Keratinocyte (primary cell): ENCODE measurements at places on chromosomes 5 and 9. TPM values are rescaled to one million over a fixed set of nuclear protein-coding genes. Genes with fewer than 3 reads are reported as not detected.
A peak's percentile ranks its signal among the peaks of the same experiment; 100 is the strongest.

GRCh38 chr9:99490729-99491128 lies 268.6 kb downstream of the SEC61B start:
- no peak for DNase-seq

DNA sequence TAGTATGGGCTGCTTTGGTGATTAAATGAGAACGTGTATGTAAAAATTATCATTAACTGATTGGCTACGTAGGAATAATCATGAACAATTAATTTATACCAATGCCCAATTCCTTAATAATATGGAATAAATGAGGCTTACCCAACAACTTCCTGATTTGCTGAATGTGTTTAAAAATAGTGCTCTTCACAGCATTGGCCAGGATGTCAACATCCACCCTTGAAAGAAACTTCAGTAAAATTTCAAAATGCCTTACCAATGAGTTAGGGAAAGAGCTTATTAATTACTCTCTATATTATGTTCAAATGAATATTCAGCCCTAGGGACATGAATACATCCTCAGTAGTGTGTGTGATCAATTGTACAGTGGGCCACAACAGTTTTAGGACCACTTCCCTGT lies 401.4 kb downstream of the PSAT1 start:
- no peak for DNase-seq

- DNase-seq = no peak
Measured at GRCh38 chr5:96962540-96962991, 26.7 kb downstream of the LNPEP start.

DNA sequence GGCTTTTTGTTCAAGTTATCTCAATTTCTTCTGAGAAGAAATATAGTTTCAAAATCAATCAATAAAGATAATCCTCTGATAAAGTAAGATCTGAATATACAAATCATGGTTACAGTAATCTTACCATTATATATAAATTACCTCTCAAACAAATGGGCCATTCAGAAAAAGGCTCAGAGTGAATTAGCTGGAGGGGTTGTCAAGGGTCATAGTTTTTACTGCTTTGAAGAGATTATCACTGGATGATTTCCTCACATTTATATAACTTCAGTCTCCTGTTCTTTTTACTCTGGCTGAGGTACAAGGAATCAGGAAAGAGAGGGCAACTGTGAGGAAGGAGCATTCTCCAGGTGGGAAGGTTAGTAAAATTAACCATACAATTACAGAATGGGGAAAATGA lies 148.6 kb upstream of the ELL2 start:
- DNase-seq = no peak

- DNase-seq = no peak
Measured at GRCh38 chr5:121273833-121274433, 577.7 kb upstream of the FTMT start.

DNA sequence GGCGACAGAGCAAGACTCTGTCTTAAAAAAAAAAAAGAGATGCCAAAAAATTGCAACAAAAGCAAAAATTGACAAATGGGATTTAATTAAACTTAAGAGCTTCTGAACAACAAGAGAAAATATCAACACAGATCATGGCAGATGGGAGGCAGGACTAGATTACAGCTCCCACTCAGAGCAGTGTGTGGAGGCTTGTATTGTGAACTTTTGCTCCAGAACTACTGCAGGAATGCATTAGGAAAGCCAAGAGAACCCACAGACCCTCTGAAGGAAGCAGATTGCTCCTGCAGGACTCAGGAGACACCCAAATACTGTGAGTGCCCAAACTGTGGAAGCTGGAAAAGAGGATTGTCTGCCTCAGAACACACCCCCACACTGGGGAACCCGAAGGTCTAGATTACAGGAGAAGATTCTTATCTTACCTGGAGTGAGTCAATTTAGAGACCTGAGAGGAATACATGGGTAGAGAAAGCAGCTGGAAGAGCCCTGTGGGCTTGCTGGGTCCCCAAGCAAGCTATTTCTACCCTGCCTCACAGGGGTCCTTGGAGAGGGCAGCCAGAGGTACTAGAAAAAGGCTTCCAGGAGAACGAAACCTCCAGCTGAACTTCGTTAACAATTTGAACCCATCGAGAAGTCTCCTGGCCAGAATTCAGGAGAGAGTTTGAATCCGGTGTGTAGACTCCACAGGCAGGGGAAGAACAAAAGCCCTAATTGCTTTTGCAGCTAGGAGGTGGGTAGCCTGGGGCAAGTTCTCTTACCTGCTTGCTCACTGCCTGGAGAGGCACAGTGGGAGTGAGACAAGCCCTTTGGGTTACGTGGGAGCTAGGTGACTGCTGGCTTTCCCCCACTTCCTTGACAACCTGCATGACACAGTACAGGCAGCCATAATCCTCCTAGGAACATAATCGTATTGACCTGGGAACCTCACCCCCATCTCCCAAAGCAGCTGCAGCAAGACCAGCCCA lies 593.4 kb upstream of the RGMB start:
- peak; percentile 41 for DNase-seq

Gene CDH12
- not detected in 3 replicates for polyA plus RNA-seq

Gene IL9
- polyA plus RNA-seq = not detected in 3 replicates

Gene GRM6
- polyA plus RNA-seq = not detected in 3 replicates

Gene TICAM2
- 0.06 TPM in 1 of 3 replicates, not detected in the others for polyA plus RNA-seq
